Activated T-helper 2 cell treated with anti-CD3 and anti-CD28 coated beads, Interferon-gamma antibody, Interleukin-2, Interleukin-4, amounts not matched to agents 10 μg/mL and 5 μg/mL and 100 μg/mL, durations not matched to agents 14 hours and 24 hours and 36 hours (primary cell): ENCODE measurements at places on chromosomes 3 and 15.

DNA sequence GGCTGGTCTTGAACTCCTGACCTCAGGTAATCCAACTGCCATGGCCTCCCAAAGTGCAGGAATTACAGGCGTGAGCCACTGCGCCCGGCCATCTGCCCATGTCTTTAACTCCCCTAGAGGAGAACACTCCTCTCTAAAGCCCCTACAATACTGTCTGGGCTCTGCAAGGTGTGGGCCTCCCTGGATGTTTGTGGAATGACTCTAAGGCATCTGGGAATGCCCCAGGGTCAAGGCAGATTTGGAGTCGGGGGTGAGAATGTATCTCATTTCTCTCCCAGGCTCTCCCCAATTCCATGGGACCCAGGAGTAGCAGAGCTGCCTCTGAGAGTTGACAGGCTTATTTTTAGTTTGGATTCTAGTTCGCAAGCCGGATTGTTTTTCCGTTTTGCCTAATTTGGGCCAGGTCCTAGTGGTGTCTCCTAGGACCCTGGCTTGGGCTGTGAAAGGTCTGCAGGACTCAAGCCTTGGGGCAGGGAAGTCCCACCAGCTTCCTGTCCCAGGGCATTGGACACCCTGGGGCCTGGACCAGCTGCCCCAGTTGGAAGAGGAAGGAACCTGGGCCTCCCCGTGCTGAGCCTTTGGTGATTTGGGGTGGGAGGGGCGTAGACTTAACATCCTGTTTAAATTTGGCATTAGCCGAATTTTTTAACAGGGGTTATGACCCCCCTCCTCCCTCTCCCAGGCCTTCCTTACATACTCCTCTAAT lies 53.5 kb downstream of the MAGEF1 start:
- DNase-seq, result no peak
- H3K4me1 ChIP-seq, result peaks cover 11% of the 10 kb centered on the region
- no peaks in the 10 kb centered on the region for H3K36me3 ChIP-seq
- no peak overlapping the region for H3K4me3 ChIP-seq

GRCh38 chr15:98723195-98723594 lies 74.9 kb downstream of the IGF1R start:
- no peak overlapping the region for H3K4me3 ChIP-seq
- no peaks in the 10 kb centered on the region for H3K36me3 ChIP-seq
- peaks cover 33% of the 10 kb centered on the region for H3K4me1 ChIP-seq
- DNase-seq, result no peak
- H3K27me3 ChIP-seq, result no peaks in the 10 kb centered on the region

DNA sequence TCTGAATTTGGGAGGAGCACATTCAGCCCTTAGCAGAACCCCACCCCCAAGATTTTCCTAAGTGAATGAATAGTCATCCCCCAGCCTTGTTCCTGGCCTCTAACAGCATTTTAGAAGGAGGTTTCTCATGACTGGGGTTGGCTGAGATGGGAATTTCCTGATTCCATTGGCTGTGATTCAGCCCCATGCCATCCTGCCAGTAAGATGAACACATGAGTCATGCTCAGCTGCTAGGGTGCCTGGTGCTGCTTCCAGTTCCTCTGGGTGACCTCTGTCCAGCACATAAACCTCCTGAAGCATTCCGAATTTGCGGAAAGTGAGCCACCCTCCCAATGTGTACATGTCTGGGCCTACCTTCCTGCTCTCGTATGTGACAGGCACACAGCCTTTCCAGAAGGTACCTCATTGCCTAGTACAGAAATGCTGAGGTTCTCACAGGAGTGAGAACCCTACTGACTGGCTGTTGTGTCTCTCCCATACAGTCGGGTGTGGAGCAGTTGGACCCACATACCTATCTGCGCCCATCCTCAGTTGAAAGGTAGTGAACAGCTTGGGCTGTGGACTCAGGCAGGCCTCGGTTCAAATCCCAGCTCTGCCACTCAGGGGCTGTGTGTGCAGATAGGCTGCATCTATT lies 91.7 kb downstream of the APBA2 start:
- no peak overlapping the region for H3K27ac ChIP-seq
- no peak overlapping the region for H3K4me3 ChIP-seq
- peaks cover 6% of the 10 kb centered on the region for H3K4me1 ChIP-seq
- no peak for DNase-seq
- no peaks in the 10 kb centered on the region for H3K36me3 ChIP-seq
- no peaks in the 10 kb centered on the region for H3K27me3 ChIP-seq

GRCh38 chr3:182797876-182798275 lies 4.6 kb downstream of the ATP11B start:
- no peak overlapping the region for H3K27ac ChIP-seq
- no peaks in the 10 kb centered on the region for H3K27me3 ChIP-seq
- H3K4me3 ChIP-seq, result no peak overlapping the region
- no peak for DNase-seq
- peaks cover 36% of the 10 kb centered on the region for H3K4me1 ChIP-seq

DNA sequence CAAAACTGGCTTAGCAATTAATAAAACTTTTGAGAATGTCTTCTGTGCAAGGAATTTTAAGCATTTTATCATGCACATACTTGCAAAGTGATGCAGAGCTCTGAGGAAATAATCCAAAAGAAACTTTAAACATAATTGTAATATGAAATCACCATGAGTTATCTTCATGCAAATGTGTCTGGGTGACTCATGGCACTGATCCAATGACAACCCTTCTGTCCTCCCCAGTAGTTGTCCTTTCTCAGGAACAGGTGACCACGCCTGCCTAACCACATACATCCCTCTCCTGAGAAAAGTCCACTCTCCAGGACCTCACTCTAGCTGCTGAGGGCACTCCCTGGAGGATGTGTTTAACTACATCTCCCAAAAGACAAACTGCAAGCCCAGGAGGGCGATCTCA lies 530.6 kb upstream of the IL12A start:
- no peaks in the 10 kb centered on the region for H3K4me1 ChIP-seq
- no peak for DNase-seq
- H3K36me3 ChIP-seq, result no peaks in the 10 kb centered on the region
- no peak overlapping the region for H3K4me3 ChIP-seq

DNA sequence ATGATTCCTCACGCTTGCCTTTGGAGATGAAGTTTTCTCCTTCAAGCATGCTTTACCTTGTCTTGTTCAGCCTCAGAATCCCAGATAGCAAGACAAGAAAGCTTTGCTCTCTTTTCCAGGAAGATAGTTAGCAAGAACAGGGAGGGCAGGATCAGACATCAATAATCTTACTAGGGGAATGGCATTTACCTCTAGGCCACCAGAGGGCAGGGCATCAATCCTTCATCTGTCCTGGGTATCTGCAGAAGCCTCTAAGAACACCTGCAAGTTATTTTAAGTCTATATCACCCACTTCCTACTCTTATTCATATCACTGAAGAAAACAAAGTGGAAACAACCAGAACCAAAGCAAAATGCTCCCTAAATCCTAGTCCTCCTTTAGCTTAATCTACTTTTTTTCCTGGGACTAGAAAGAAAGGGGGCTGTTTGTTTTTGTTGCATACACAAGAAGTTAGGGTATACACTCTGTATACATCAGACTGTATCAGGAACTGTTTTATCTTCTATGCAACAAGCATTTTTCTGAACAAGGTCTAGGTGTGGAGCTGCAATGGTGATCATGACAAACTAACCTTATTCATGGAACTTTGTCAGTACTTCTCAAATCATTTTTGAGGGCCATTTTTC lies 862.5 kb downstream of the CADM2 start:
- H3K4me3 ChIP-seq, result no peak overlapping the region
- no peak overlapping the region for H3K27ac ChIP-seq
- no peaks in the 10 kb centered on the region for H3K27me3 ChIP-seq
- H3K4me1 ChIP-seq, result no peaks in the 10 kb centered on the region

- H3K27me3 ChIP-seq, result no peaks in the 10 kb centered on the region
- H3K4me3 ChIP-seq, result no peak overlapping the region
- H3K27ac ChIP-seq, result no peak overlapping the region
These were observed 67.6 kb downstream of the SFMBT1 start for GRCh38 chr3:52978109-52978754.

- no peaks in the 10 kb centered on the region for H3K36me3 ChIP-seq
- H3K4me3 ChIP-seq, result no peak overlapping the region
- no peaks in the 10 kb centered on the region for H3K4me1 ChIP-seq
- no peak overlapping the region for H3K27ac ChIP-seq
These were observed 171.1 kb upstream of the CCDC54 start for GRCh38 chr3:107206141-107206540.

GRCh38 chr3:109115451-109115850 lies 2.5 kb downstream of the MORC1 start:
- H3K36me3 ChIP-seq, result no peaks in the 10 kb centered on the region
- no peak for DNase-seq
- no peak overlapping the region for H3K4me3 ChIP-seq
- no peak overlapping the region for H3K27ac ChIP-seq
- no peaks in the 10 kb centered on the region for H3K4me1 ChIP-seq

DNA sequence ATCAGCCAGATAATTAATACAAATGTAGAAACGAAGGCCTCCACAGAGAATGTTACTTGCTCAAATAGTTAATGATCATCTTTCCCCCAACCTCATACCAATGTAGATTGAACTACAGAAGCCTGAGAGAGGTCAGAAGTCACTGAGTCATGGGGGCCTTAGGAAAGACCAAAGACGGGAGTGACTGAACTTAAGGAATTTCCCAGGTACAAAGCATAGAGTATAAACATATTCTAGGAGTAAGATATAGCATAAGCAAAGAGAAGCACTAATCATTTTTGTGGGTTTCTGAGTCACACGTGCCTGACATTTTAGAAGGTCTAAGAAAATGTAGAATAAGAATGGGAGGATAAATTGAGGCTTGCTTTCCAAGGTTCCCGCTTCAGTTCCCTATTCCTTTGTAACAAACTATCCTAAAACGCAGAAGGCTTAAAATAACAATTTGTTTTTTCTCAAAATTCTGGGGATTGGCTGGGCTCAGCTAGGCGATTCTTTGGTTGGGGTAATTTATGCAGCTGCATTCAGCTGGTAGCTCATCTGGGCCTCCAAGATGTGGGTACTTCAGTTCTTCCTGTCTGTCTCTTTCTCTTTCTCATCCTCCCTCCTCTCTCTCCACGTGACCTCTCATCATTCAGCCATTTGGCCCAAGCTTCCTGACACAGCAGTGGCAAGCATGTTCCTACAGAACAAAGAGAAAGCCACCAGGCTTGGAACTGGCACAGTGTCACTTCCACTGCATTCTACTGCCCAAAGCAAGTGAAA lies 422.6 kb downstream of the FOXP1 start:
- H3K4me1 ChIP-seq, result peaks cover 29% of the 10 kb centered on the region
- peaks cover 52% of the 10 kb centered on the region for H3K36me3 ChIP-seq
- DNase-seq, result no peak
- no peak overlapping the region for H3K4me3 ChIP-seq
- H3K27ac ChIP-seq, result peak overlapping the region; percentile 91
- H3K27me3 ChIP-seq, result no peaks in the 10 kb centered on the region

DNA sequence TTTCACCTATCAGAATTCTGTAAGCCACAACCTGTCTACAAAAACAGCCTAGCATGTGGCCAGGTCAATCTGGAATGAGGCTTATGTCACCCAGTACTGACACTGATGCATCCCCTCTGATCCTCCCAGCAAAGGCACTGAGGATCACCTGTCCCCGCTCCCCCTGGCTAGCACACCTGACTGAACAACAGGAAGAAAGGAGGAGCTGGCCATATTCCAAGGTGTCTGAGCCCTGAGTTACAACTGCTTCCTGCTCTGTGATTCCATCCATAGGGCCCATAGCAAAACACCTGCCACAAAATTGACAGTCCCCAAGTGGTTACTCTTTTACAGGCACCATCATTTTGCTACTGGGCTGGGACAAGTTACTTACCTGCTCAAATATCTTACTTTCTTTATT lies 555.5 kb upstream of the CFAP20DC start:
- H3K4me3 ChIP-seq, result no peak overlapping the region
- H3K4me1 ChIP-seq, result no peaks in the 10 kb centered on the region
- DNase-seq, result no peak
- no peak overlapping the region for H3K27ac ChIP-seq
- H3K27me3 ChIP-seq, result peaks cover 10% of the 10 kb centered on the region

- H3K4me1 ChIP-seq, result no peaks in the 10 kb centered on the region
- H3K27ac ChIP-seq, result no peak overlapping the region
- DNase-seq, result no peak
These were observed 178.2 kb upstream of the GOLIM4 start for GRCh38 chr3:168273917-168274316.

GRCh38 chr15:55786341-55786740 lies 43.4 kb upstream of the PRTG start:
- H3K4me1 ChIP-seq, result no peaks in the 10 kb centered on the region
- H3K27me3 ChIP-seq, result peaks cover 4% of the 10 kb centered on the region
- no peaks in the 10 kb centered on the region for H3K36me3 ChIP-seq
- no peak overlapping the region for H3K4me3 ChIP-seq

DNA sequence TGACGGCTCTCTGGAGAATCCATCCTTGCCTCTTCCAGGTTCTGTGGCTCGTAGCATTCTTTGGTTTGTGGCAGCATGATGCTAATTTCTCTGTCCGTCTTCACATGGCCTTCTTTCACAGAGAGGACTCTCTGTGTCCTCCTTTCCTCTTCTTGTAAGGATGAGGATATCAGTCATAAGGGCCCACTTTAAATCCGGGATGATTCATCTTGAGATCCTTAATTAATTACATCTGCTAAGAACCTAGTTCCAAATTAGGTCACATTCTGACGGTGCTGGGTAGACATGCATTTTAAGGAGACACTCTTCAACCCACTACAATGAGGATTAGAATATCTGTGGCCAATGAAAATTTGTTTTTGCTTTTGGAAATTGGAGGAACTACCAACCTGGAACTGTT lies 15.7 kb upstream of the GXYLT2 start:
- no peaks in the 10 kb centered on the region for H3K4me1 ChIP-seq
- H3K4me3 ChIP-seq, result no peak overlapping the region
- H3K36me3 ChIP-seq, result no peaks in the 10 kb centered on the region
- H3K27ac ChIP-seq, result no peak overlapping the region

- H3K36me3 ChIP-seq, result no peaks in the 10 kb centered on the region
- H3K4me1 ChIP-seq, result no peaks in the 10 kb centered on the region
- no peak for DNase-seq
- H3K4me3 ChIP-seq, result no peak overlapping the region
These were observed 65.1 kb downstream of the PRICKLE2 start for GRCh38 chr3:64160000-64160695.

- no peak overlapping the region for H3K4me3 ChIP-seq
- H3K36me3 ChIP-seq, result no peaks in the 10 kb centered on the region
- no peak for DNase-seq
- no peaks in the 10 kb centered on the region for H3K4me1 ChIP-seq
These were observed 798.8 kb downstream of the OTOL1 start for GRCh38 chr3:162295323-162295983.

GRCh38 chr3:2446146-2446545 lies 347.5 kb downstream of the CNTN4 start:
- no peaks in the 10 kb centered on the region for H3K4me1 ChIP-seq
- no peak overlapping the region for H3K4me3 ChIP-seq
- no peak overlapping the region for H3K27ac ChIP-seq
- H3K36me3 ChIP-seq, result no peaks in the 10 kb centered on the region
- no peak for DNase-seq
